Fibroblast of pulmonary artery (primary cell): ENCODE measurements at places on chromosomes 4 and X.

DNA sequence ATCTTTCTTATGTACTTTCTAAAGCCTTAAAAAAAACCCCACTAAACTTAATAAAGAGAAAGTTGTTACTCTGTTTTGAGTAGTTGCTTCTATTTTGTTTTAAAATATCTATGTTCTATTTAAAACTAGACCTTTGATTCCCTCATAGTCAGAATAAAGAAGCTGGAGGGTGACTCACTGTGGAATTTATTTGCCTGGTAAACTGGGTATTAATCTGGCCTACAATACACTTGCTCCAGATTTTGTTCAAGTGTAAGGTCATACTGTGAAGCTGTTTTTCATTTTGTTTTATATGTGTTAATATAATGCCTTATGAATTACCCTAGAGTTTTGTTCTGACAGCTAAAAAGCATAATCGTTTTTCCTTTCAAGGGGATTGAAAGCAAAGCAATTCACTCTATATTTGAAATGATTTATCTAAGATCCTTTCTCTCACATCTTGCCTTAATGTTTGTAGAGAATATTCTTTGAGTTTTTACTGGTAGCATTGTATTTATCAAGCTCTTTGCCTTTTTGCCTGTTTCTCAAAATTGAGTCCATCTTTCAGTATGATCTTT is 277.4 kb upstream of the PITX2 start:
- DNase-seq: no peak

DNA sequence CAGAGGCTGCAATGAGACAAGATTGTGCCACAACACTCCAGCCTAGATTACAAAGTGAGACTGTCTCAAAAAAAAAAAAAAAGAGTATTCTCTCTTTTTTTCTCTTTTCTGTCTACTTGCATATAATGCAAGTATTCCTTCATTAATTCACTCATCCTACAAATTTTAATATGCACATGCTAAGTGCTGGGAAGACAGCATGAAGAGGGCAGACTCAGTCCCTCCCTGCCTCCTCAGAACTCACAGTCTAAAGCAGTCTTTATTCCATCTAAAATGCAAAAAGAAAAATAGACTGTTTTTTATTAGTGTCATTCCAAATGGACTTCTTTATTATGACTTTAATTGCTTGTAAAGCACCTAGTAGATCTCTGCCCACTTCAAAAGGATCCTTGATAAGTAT is 85.6 kb downstream of the NKX6-1 start:
- no peak for DNase-seq

DNA sequence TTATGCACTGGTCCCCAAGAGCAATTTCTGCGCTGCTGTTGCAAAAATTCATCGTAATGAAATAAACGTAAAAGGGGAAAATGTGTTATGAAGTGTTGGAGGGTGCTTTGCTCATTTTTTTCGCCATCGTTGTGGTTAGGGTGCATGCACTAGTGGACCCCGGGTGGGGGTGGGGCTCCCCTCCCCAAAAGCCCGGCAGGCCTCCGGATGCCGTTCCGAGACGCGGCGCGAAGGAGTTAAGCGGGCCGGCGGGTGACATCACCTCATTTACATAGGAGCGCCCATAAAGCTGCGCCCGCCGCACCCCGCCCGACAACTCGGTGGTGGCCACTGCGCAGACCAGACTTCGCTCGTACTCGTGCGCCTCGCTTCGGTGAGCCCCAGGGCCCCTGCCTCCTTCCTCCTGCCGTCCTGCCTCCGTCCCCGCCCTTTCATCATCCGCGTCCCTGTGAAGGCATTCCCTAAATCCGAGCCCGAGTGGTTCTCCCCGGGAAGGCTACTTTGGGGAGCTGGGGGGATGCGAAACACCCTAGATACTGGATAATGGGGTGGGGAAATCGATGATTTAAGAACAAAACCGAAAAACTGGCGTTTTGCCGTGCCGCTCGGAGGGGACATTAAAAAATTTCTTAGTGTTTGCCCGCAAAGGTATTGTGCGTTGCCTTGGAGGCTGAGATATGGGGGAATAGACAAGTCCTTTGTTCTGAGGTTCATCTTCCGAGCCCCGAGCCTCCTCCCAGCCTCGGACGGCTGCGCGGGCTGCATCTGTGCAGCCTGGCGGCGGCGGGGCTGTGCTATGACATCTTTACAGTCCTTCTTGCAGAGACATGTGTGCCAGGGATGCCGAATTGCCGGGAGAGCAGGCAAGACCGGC is at the start of gene TMSB4X:
Gene TMSB4X (plus strand): TSS at position 315 of the 874 bp plus-strand sequence.
- peak; percentile 86 for DNase-seq

DNA sequence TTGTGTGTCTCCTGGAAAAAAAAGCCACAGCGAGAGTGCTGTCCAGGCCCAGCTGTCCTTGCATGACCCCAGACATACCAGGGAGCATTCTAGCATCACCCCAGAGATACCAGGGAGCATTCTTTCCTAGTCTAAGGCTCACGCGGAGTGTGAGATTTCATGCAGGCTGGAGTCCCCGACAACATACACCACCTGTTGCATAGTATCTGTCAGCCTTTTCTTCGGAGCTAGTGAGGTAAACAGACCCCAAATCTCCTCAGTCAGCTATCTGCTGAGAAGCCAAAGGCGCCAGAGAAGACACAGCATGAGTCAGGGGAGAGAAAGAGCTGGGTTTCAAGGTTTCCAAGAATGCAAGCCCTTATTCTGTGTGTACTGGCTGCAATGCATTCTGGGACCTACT is 23.1 kb upstream of the ZXDA start:
- no peak for DNase-seq

DNA sequence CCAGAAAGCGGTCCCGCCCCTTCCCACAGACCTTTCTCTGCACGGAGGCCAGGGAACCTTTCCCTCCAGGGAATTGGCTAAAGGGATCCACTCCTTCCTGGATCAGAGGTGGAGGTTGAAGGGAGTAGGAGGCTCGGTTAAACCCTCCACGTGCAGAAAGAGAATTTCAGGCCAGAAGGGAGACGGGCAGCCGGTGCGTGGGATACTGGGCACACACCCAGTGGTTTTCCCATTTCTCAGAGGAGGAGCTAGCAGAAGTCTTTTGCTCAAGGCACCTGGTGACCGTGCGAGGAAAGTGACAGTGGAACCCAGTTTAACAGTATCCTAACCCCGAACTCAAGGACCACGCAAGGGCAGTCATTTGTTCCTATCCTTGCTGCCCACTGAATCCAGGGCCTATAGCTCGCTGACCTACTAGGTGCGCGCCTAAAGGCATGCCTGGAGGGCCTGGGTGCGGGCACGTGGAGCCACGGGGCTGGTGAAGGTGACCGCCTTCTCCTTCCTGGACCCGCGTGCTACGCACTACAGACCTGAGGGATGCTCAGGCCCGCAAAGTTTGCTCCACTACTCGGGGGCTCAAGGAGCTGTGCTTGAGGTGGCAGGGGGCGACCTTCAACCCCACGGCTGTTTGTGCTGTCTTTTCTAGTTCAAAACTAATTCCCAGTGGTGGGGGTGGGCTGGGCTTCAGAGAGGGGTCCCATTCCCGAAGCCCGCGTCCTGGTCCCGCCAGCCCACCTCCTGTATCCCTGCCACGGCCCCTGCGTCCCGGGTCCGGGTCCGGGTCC is 587 bp upstream of the AFF2 start:
- DNase-seq: no peak
